ENCODE measurements at places on chromosomes 1 and 21.
A peak's percentile ranks its signal among the peaks of the same experiment; 100 is the strongest.

DNA sequence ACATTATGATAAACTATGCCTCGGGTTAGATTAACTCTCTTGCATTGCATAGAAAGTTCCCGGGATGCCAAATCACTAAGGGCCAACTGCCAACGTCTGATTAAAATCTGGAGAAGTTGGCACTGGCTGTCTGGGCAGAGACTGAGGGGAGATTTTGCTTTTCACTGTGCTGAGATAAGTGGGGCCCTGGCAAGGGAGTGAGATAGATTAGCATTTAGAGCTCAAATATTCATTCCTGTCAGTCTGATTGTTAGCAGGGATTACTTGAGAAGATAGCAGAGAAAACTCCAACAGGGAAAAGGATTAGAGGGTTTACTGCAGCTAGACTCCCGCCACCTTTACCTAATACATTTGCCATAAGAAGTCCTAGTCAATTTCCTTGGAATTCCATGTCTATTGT, 714.1 kb upstream of the CHRM3 start:
- no peak for DNase-seq

DNA sequence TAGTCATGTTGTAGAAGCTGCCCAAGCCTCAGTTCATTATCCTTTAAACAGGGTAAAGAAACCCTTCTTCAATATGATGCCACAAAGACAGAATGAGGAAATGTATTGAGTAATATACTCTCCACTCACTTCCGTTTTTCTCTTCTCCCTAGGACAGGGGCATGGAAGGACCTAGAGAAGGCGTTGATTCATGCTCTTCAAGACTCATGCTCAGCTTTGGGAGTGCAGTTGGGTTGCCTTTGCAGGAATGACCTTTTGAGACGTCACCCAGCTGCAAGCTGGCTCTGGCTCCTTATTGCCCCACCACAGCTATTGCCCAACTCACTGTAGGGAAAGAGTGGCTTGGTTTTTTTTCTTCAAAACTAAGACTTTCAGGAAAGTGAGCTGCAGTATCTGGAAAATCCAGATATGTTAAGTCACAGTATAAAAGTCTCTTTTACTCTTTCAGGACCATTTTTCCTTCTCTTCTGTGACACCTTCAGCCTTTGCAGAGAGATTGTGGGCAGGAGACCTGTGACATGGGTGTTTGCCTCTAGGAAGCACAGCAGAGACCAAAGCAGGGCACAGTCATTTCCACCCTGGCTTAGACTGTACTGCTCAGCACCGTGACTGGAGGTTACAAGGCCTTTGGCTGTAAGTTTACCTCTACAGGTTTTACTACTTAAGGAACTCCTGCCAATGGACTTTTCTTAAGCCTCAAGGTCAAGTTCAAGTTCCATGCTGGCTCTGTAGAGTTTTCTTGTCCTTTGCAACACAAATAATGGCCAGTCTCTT, 39.5 kb downstream of the XCL2 start:
- peak; percentile 99 for DNase-seq

- DNase-seq, result peak; percentile 86
Observed at GRCh38 chr1:209651138-209651587, 1.1 kb downstream of the LAMB3 start.

DNA sequence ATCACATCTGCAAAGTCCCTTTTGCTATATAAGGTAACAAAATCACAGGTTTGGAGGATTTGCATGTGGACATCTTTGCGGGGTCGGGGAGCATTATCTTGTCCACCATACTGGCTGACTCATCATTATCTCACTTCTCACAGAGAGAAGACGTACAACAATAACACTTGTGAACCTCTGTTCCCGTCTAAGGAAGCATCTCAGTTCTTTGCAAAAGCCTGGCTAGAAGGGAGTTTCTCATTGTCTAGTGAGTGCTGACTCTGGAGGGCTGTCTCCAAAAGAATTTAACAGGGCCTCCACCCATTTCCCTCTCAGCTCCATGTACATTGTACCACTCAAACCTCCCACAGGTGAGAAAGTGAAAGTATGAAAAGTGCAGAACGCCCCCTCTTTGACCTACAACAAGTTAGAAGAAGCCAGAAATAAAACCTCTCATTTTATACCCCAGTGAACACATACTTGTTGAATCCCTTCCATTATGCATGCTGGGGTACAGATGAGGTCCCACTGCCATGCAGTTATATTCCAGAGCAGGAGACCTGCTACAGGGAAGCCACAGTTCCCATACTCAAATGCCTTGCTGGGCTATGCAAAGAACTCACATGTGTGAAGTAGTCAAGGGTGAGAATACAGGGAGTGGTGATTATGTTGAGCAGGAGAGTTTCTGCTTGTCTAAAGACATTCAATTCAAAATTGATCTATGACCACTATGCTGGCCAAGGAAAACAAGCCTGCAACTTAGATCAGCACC, 121.7 kb upstream of the PRDX6 start:
- no peak for DNase-seq

DNA sequence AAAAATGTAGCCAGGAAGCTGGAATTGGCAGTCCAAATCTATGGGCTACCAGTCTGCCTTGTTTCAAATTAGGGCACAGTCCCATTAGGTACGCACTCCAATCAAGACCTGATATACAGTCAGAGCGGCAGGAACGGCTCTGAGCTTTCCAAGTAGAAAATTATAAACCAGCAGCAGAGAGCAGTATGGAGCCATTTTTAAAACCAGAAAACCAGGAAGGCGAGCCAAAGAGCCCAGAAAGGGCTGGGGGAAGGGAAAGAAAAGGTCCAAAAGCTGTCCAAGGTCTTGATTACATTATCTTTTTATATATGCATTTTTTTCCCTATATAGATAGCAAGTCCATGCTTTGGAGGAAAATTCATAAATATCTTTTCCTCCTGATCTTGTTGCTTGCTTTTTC, 719.0 kb downstream of the RWDD3 start:
- DNase-seq, result no peak

DNA sequence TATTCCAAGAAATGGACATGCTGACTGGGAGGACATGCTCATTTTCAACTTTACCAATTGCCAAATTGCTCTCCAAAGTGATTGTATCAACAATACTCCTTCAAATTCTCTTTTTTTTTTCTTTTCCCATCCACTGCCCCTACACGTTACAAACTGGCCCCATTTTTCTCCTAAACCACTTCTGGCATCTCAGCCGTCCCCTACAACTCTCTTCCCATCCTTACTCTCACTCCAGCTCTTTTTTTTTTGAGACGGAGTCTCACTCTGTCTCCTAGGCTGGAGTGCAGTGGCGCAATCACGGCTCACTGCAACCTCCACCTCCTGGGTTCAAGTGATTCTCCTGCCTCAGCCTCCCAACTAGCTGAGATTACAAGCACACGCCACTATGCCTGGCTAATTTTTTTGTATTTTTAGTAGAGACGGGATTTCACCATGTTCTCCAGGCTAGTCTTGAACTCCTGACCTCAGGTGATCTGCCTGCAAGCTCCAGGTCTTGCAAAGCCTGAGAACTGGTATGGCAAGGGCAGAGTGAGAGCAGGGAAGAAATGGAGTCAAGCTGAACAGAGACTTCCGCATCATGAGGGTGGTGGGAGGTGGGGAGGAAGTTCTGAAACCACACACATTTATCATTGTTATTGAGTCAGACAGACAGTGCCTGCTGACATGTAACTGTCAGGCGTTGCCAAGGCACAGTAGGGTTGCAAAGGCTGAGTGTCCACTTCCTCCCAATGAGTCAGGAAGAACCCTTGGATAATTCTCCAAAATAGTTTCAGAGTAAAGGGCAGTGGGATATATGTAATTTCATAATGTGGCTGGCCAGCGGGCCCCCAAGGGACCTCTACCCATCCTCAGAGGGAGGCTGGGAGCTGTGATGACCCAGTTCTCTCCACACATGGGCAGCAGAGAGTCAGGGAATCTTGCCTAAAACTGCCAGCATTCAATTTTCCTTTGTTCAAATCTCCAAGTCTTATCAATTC, 17.4 kb downstream of the CELA3A start:
- peak; percentile 98 for DNase-seq

- DNase-seq, result no peak
Observed at GRCh38 chr1:50982611-50983010, 12.6 kb downstream of the CDKN2C start.

DNA sequence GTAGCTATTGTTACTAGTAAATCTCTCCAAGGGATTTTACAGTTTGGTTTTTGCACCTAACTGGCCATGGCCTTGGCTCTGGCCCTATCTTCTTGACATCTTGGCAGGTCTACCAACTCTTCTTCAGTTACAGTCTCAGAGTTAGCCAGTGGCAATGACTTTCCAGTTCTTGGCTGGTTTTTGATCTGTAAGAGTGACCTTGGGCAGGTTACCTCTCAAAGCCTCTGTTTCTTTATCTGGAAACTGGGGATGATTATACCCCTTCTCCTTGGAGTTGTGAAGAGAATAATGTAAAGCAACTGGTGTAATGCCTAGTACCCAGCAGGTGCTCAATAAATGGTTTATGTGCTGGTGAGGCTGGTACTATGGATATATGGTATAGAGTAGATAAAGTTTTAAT, 6.7 kb downstream of the PHGDH start:
- DNase-seq, result no peak

DNA sequence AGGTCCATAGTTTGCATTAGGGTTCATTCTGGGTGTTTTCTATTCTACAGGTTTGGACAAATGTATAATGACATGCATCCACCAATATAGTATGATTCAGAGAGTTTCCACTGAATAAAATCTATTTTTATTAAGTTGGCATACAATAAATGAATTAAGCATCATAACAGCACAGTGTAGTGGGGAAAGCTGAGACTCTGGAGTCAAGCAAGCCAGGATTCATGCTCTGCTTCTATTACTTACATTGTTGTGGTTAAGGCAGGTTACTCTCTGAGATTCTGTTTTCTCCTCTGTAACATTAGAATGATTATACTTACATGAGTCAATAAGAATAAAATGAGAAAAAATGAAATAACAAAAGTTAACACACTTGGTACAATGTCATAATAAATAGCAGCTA, 131.3 kb downstream of the SLC30A10 start:
- no peak for DNase-seq

DNA sequence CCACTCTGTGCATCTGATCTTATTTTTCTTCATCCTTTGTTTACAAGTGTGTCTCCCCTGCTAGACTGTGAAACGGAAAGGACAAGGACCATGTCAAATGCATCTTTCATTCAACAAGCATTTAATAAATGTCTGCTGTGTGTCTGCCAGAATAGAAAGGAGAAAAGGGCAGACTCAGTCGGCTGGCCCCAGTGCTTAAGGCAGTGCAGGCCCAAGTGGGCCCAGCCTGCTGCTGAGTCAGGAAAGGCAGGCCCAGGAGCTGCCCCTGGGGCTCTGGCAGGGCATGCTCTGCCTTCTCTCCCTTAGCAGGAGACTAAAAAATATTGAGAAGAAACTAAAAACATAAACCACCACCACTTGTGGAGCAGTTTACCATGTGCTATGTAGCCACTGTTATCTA, 38.1 kb downstream of the PLEKHA6 start:
- no peak for DNase-seq

DNA sequence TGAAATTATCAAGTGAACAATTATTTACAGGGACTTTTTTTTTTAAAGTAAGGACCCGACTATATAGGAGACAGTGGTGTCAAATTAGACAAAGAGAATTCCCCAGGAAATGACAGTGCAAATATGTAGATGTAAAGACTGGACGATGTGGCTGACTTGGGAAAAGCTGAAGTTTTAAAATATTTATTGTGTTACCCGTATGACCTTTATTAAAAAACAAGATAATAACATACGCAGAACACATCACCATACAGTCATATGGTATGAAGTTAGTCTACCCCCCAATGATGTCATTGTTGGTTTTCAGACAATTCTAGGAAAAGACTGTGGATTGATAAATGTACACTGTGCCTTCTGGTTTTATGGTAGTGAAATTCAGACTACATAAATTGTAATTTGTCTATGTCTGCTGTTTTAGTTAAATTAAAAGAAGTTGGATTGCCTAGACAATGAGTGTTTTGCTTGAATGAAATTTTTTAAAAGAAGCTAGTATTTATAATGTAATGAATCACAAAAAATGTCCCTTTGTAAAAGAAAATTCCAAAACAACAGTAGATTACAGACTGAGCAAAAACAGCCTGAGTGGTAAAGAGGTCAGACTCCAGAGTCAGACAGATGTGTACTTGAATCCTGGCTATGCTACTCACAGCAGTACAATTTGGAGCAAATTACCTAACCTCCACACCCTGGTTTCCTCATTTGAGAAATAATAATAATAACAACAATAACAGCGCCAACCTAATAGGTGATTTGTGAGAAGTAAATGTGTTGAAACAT, 15.5 kb upstream of the PDC start:
- no peak for DNase-seq

- peak; percentile 49 for DNase-seq
Observed at GRCh38 chr1:211928290-211928801, 97.8 kb upstream of the LPGAT1 start.

- no peak for DNase-seq
Observed at GRCh38 chr1:214494706-214495105, 56.7 kb downstream of the PTPN14 start.

DNA sequence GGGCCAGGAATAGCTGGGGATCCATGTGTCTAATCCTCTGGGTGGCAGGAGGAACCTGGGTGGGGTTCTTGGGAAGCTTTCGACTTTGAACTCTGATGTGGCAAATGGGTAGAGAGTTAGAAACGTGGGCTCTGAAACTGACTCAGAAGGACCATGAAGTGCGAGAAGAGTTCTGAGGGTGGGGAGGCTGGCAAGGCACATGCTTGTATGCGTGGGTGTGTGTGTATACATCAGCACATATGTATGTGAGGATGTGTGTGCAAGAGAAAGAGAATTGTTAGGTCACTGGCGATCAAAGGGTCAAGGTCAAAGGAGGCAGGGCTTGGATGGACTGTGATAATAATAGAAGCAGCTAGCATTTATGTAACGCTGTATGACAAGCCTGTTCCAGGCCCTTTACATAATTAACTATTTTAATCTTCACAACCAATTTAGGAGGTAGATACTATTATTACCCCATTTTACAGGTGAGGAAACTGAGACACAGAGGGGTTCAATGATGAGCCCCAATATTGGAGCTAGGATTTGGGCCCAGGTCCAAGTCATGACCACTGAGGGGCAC, 84.5 kb upstream of the POU3F1 start:
- no peak for DNase-seq

DNA sequence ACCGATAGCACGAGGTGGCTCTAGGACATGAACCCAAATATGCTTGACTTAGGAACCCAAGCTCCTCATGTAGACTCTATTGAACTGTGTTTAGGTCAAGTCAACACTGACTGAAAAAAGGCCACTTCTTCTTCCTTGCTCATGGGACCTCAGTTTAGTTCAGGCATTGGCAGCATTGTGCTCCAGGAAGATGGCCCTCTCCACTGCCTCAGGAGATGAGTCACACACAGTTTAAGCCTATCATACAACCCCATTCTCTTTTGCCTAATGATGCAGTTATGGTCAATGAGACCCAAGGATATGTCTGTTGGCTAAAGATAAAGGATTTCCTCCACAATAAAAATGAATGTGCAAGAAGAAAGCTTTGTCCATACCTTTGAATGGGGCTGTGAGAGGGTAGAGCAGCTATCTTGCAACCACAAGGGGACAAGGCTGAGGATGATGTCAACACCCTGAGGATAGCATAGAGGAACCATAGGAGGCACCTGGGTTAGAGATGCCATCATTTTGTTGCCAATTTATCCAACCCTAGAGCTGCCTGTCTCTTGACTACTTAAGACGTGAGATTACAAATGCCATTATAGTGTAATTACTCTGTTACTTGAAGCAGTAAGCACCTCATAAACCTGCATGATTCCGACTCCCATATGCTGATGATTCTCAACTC, 3.0 kb upstream of the TRIM63 start:
- no peak for DNase-seq

All from inflammatory macrophage (primary cell).